RCC 7860 (cell line): ENCODE measurements at places on chromosomes 6 and 20.
A peak's percentile ranks its signal among the peaks of the same experiment; 100 is the strongest.

DNA sequence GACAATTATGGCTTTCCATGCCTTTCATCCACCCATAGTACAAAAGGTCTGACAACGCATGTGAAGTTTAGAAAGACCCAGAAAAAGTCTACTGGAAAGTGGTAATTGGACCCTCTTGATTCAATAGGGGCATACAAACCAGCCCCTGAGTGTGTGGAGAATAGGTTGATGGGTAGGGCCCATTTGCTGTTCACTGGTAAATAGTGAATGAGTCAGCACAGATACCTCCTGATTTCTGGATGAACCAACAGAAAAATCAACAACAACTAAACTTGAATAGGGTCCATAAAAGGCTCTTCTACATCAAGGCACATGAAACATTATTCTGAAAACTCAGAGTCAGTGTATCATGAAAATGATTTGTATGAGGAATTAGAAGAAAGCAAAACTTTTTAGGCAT lies 235.4 kb upstream of the SLC35B3 start:
- no peak for DNase-seq

GRCh38 chr6:47151232-47151898 lies 109.2 kb upstream of the ADGRF1 start:
- no peak for DNase-seq

GRCh38 chr20:59139998-59140397 lies 23.6 kb upstream of the ZNF831 start:
- no peak for DNase-seq

DNA sequence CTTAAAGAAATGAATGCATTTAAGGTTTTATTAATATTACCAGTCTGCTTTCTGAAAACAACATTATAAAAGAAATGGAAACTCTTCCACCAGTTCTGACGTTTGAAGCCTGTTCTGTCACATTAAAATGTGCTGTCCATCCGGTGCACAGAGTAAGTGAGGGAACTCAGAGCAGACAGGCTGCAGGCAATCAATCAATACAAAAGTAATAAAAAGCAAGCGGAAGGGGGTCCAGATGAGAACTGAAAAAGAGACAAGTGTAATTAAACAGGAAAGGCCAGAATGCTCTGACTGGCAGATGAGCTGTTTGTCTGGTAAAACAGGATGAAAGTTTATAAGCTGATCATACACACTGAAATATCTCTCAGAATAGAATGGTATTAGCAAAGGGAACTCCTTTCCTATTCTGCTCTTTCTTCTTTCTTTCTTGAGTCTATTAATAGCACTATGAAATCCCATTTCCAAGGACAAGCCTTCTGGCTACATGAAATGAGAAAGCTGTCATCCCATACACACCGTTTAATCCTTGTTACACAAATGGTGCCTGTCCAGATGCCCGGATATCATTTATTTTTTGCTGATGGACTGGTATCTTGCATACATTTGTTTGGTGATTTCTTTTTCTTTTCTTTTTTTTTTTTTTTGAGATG lies 94.3 kb downstream of the RAMACL start:
- no peak for DNase-seq

DNA sequence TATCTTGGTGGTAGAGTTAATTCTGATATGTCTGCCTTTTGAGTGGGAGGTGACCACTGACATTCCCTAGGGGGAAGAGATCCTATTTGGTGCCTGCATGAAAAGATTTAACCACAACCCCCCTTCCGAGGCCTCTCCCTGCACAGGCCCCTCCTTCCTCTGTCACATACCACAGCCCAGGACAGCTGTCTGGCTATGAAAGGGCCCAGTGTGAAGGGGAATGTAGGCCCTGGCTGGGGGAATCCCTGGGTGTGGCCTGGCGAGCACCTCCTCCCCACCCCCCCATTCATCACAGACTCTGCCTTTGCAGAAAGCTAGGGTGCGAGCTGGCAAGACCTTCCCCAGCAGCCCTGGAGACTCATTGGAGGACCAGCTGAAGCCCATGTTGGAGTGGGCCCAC lies 27.4 kb upstream of the MAPRE1 start:
- no peak for DNase-seq

DNA sequence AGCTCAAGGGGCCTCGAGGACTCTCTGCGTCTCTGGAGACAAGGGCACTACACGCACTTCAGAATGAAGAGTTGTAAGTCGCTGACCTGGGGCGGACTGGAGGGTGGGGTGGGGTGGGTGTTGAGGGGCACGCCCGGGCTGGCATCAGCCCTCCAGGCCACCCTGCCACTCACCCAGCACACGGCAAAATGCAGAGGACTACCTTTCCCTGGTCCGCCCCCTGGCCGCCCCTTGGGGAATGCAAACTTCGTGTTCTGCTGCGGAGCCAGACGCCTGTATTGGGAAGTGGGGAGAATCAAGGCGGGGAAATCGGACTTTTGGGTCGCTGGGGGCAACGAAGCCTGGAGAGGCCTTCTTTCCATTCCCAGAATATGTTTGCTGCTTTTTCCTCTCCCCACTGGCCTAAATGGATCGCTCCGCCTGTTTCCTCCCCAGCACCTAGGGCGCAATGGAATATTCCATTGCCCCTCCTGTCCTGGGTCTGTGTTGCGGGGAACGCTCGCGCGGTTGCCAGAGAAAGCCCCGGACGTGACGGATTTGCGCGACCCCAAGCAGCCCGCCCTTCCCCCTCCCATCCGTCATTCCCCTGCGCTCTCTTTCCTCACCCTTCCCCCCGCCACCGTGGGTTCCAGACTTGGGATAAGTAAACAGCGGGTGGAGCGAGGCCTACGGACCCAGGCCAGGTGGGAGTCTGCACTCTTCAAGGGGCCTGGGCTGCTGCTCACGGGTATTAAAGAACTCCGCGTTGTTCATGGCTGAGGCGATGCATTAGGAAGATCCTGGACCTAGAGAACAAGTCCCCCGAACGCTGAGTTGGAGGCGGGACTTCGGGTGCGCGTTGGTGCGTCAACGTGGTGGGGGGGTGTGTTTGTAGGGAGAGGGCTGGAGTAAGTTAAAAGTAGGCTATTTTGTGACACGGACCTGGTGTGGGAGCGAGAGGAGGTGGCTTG lies at the start of gene PPT2:
TSS of gene PPT2 (plus strand) at position 578 of the 950 bp plus-strand sequence. CDS start 454 bp downstream, outside the sequence.
- DNase-seq = peak; percentile 67

DNA sequence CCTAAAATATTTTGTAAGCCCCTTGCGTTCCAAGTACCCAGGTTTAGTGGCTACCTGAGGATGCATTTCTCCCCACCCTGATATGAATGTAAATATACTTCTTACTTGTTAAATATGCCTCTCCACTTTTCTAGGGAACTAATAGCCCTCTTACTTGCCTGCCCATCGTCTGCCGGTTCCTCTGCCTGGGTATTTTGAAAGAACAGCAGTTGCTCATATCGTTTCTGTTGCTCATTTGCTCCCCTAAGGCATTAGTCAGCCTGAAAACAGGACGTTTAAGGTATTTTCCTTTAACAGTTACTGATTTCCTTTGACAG lies 141.3 kb upstream of the CARMIL1 start:
- DNase-seq = no peak

DNA sequence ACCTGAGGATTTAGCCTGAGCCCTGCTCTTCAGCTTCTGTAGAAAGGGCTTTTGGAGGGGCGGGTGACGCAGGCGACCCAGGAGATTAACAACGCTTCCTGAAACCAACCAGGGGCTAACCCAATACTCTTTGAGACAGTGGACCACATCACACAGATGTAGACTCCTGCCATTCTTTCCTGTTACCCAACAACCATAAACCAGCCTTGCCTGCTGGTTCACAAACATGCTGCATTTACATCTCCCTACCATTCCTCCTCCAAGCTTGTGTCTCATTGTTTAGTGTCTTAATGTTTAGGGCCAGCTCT lies 28.3 kb downstream of the PPP1R16B start:
- no peak for DNase-seq

DNA sequence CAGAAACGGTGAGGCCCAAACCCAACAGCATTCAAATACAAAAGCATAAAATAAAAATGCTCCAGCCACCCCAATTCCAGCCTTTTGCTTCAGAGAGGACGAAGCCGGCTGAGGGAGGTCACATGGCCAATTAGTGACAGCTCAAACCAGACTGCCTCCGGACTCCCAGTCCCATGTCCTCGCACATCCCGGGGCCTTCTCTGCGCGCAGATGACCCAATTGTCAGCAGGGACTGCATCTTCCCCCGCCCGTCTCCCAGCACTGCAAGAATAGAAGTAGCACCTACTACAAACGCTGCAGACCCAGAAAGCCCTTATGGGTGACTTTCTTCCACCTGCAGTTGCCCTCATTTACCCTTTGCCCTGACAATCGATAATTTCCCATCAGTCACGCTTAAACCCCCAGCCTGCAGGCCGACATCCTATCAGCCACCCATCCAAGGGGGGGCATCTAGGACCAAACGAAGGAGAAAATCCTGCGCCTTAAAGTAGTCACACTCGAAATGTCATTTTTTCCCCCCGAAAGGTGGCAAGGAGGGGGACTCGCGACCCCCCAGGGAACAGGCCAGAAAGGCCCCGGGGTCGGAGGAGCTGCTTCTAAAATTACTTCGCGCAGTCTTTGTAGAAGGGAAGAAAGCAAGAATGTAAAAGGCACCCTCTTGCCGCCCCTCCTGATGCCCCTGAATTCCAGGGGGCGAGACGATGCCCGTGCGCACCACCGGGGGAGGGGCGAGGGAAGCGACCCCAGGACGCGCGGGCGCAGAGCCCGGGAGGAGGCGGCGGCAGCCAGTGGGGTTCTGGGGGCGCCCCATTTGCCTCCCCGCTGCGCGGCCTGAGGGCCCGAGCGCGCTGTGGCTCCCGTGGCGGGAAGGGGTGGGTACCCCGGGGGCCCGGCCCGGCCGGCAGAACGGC lies 792 bp downstream of the SLC23A2 start:
- DNase-seq = no peak

DNA sequence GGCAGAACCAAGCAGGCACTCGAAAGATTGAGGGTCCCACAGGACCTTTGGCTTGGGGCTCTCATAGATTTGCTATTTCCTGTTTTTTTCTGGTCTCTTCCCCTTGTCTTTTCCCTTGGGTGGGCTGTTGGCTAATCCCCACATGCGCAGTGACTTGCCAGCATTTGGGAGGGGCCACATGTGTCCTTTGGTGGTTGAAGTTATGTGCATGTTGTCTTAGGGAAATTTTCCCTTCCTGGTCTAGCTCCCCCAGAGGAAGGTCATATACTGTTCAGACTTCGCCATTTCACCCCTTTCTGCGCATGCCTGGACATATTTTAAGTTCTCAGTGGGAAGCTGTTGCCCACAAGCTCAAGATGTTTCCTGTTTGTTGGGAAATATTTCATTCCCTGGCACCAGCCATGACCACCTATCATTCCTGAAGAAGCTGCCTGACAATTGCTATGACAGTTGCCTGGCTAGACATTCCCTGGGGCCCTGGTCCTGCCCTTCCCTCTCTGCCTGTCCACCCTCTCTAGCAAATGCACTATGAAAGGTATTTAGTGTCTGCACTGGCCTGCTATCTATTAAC lies 156.2 kb upstream of the THBS2 start:
- no peak for DNase-seq

GRCh38 chr6:134178161-134179044 lies 126.0 kb upstream of the SLC2A12 start:
- peak; percentile 76 for DNase-seq

- no peak for DNase-seq
These were observed 48.6 kb downstream of the HAO1 start for GRCh38 chr20:7891705-7892104.

DNA sequence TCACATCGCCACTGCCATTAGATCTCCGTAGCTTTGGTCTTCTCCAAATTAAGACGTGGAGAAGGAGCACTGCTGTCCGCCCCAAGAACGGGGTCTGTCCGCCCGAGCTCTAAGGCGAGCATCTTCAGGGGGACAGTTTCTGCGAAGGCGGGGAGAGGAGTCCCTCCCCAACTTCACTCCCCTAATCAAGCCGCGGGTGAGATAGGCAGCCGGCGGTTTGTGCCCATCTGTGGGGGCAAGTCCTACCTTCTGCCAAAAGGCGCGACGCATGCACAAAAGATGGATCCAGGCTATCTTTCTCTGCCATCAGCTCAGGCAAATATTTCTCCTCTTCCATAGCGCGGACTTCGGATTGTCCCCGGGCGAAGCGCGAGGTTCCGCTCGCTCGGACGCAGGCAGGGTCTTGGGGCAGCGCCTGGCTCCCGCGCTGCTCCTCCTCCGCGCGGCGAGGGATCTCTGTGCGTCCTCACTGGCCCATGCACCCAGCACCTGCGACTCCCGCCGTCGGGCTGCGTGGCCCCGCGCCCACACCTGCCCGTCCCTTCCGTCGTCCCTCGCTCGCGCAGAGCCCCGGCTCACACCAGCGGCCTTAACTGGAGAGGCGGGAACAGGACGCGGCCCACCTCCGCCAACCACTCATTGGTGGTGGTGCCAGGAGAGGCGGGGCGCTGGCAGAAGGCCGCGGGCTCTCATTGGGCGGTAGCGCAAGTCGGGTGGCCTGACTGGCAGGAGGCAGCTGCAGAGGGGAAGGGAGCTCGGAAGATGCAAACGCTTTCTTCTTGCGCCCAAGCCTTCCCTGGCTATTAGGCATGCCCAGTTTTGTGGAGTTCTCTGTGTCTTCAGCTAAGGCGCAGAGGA lies at the start of gene KHDRBS2:
TSS of gene KHDRBS2 (minus strand) at position 614 of the 858 bp plus-strand sequence.
- DNase-seq = no peak

- no peak for DNase-seq
These were observed 4.2 kb downstream of the PIGT start for GRCh38 chr20:45420125-45420524.

GRCh38 chr6:16973051-16973450 lies 128.8 kb upstream of the STMND1 start:
- DNase-seq = no peak

- no peak for DNase-seq
These were observed 10.2 kb downstream of the FOXC1 start for GRCh38 chr6:1619673-1620503.

GRCh38 chr6:21729431-21729830 lies 135.9 kb downstream of the SOX4 start:
- DNase-seq = no peak

DNA sequence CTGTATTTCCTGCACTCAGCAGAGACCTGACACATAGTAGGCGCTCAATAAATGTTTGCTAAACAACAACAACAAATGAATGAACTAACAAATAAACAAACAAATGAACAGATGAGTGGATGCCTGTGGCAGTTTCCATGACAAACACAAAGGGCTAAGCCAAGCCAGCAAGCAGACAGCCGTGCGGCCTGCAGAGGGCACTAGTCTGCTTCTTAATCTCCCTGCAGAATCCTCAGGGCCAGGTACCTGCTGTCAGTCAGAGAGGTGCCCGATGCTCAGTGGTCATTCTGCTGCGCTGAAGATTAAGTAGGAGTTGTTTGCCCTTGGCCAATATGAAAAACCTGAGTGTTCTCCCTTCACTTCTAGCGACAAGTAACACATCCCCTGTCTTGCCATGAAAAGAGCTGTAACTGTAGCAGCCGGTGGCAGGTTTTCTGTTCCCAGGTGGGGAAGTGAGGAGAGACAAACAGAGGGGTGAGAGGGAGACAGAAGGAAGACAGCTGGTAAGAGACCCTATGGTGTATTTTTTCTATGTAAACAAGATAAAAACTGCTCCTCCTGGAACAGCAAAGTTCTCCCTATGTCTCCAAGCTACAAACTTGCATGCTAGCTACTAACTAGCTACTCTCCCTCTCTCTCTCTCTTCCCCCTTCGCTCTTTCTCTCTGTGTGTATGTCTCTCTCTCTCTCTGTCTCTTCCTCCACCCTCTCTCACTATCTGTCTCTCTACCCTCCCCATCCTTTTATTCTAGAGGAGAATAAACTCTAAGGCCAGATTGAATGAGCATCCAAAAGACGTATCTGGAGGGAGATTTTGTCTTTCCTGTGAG lies at the start of gene MC3R:
TSS of gene MC3R (plus strand) at position 779 of the 829 bp plus-strand sequence. CDS start 112 bp downstream, outside the sequence.
- peak; percentile 16 for DNase-seq
